Mesendoderm (in vitro differentiated cells): ENCODE measurements at places on chromosomes 6 and 20.

DNA sequence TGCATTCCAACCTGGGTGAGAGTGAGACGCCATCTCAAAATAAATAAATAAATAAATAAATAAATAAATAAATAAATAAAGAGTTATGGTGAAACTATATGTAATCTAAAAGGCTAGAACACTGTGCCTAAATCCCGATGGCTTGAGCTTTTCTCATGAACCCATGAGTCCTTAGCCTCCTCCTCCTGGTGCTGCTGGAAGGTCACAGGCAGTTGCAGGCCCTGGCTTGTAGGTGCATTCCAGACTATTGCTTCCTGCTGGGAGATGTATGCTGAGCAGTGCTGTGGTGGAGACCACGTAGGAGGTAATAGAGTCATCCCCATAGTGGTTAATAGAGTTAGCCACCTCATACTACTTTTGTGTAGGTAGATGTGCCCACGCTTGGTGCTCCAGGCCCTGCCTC lies 12.5 kb downstream of the PTK7 start:
- DNase-seq = peak; percentile 80

DNA sequence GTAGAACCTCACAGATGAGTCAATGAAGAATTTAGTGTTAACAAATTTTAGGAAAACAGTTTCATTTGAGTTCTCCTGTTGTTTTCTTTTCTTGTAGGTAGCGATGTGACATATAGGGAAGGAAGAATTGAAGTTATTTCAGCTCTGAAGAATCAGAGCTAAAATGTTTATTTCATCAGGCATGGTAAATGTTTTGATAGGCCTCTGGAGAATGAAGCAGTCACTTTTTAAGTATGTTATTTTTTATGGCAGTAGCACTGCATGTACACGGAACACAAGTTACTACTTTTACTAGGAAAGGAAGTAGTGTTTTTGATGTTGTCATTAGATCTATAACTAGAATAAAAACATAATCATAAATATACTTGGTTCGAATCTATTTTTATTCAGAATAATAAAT lies 1357.3 kb upstream of the CITED2 start:
- DNase-seq = no peak

DNA sequence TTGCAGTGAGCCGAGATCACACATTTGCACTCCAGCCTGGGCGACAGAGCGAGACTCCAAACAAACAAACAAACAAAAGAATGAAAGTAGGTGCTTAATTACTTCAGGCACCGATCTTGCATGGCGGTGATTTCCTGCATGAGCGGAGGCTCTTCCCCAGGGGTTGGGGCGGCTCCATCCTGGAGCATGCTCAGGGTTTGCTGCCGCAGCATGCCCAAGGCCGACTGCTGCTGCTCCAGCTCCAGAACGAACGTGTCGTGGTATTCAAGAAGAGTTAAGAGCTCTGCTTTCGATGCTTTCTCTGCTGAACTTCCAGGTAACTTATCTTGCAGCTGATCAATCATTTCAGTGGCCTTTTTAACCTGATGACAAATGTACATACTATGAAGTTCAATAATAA lies 313.8 kb downstream of the SYNE1 start:
- DNase-seq = no peak

GRCh38 chr6:129943637-129944271 lies 74.6 kb upstream of the L3MBTL3 start:
- DNase-seq = no peak

GRCh38 chr6:87115402-87116135 lies 20.7 kb upstream of the CGA start:
- no peak for DNase-seq

DNA sequence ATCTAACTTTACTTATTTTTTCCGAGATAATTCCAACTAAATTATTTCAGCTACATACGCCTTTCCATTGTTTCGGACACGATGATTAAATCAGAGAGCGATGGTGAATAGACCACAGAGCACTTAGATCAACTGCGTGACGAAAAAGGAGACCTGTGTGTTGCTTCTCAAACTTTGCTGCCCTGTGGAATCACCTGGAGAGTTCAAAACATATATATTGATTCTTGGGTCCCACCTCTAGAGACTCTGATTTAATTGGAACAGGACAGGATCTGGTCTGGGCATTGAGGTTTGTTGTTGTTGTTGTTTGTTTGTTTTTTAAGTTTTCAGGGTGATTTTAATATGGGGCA lies 401 bp upstream of the TNFRSF21 start:
- no peak for DNase-seq

- no peak for DNase-seq
These were observed 519.9 kb downstream of the MAFB start for GRCh38 chr20:40168981-40169620.

- DNase-seq = no peak
These were observed 56.1 kb downstream of the SAMD5 start for GRCh38 chr6:147564556-147564955.

DNA sequence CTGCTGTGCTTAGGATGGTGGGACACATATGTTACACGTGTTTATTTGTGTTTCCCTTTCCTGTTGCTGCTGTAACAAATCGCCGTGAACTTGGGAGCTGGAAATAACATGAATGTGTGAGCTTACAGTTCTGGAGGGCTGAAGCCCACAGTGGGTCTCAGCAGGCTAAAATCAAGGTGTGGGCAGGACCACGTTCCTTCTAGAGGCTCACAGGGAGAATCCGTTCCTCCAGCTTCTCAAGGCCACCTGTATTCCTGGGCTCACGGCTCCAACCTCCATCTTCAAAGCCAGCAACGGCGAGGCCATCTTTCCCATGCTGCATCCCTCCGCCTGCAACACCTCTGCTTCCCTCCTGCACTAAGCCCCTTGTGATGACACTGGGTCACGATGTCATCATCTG lies 27.4 kb upstream of the PTGIS start:
- no peak for DNase-seq
